ENCODE measurements at places on chromosomes 11 and 22.
A peak's percentile ranks its signal among the peaks of the same experiment; 100 is the strongest.

GRCh38 chr11:35214792-35215193 is 75.8 kb downstream of the CD44 start:
- DNase-seq = no peak

DNA sequence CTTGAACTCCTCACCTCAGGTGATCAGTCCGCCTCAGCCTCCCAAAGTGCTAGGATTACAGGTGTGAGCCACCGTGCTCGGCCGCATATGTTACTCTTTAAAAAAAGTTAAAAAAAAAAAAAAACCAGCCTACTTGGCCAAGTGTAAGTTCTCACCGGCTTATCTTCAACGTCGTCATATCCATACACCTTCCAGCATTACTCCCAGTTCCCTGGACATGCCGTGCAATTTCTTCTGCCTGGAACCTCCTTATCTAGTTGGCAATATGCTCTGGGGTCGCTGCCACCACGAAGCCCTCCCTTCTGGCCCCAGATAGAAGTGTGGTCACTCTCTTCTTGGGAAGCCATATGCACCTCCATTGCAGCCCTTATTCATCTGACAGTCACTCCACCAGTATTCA is 36.3 kb upstream of the CBX7 start:
- DNase-seq = no peak

GRCh38 chr11:120054016-120054752 is 83.7 kb downstream of the TRIM29 start:
- no peak for DNase-seq

DNA sequence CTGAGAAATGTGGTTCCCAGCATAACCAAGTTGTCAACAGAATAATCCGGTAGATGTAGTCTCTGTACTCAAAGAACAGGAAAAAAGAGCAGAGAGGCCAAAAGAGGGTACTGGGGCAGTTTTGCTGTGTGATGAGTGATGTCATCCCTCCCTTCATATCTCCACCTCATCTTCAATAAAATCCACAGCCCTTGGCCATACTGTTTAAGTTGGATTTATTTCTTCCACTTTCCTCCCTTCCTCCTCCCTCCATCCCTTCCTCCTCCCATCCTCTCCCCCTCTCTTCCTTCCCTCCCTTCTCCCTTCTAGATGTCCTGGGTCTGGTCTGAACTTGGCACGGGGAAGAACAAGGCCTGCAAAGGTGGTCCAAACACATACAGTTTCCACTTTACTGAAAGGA is 18.2 kb upstream of the GRK3 start:
- DNase-seq = no peak

GRCh38 chr11:94932503-94932902 is 40.9 kb downstream of the CWC15 start:
- no peak for DNase-seq

GRCh38 chr11:61785837-61786402 is 6.5 kb downstream of the TMEM258 start:
- DNase-seq = no peak

- DNase-seq = no peak
Measured at GRCh38 chr11:32092581-32093170, 1.8 kb downstream of the RCN1 start.

DNA sequence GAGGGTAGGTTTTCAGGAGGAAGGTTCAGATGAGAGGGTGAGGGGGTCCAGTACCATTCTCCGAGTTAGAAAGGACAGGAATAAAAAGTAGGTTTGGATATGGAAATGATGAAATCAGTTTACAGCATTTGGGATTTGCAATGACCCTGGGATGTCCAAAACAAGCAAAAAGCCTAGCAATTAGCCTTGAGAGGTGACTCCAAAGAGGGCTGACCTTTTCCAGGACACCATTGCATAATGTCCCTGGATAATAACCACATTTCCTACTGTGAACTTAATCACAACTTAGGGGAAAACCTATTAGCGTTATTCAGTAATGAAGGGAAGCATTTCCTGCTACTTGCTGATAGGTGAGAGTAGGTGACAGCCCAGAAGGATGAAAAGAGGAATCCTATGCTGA is 101.4 kb upstream of the ARHGAP42 start:
- no peak for DNase-seq

- DNase-seq = no peak
Measured at GRCh38 chr11:14422052-14422813, 63.2 kb upstream of the RRAS2 start.

DNA sequence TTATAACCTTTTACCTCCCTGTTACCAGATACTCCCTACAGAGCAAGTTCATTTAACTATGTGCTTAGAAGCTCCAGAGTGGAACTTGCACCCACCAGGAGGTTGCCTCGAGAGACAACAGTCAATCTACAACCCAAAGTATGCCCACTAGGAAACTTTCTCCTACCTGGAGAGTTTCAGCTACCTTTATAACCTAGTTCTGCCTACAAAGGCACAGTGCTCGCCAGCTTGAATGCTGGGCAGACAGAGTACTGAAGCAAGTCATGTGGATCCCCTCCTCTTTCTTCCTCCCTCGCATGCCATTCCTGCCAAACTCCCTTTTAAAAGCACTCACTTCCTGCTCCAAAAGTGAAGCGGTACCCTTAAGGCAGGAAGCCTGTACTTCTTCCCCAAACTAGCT is 258.9 kb downstream of the SWAP70 start:
- DNase-seq = no peak

GRCh38 chr11:69640260-69640994 is 529 bp upstream of the CCND1 start:
- DNase-seq = no peak

- peak; percentile 42 for DNase-seq
Measured at GRCh38 chr11:134409552-134410429, 2.3 kb downstream of the B3GAT1 start.

GRCh38 chr11:27204529-27204928 is 158.5 kb downstream of the CCDC34 start:
- DNase-seq = no peak

GRCh38 chr11:58776891-58777710 is 45.4 kb upstream of the GLYAT start:
- no peak for DNase-seq

- DNase-seq = no peak
Measured at GRCh38 chr22:17381192-17381913, 12.1 kb downstream of the CECR2 start.

DNA sequence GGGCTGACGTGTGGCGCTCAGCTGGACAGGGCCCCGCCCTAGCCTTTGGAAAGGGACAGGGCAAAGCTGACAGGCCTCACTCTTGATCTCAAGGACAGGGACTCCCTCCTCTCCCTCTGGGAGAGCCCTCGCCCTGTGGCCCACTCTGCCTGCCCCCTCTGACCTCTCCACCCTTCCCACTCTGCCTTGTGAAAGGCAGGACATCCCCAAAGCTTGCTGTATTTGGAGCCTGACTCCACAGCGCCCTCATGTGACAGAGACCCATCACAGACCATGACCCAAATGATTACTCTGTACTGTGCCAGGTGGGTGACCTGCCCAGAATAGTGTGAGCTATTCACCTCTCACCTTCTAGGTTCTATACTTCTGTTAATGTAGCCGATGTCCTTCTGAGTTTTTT is 18.8 kb downstream of the P2RY2 start:
- DNase-seq = no peak

DNA sequence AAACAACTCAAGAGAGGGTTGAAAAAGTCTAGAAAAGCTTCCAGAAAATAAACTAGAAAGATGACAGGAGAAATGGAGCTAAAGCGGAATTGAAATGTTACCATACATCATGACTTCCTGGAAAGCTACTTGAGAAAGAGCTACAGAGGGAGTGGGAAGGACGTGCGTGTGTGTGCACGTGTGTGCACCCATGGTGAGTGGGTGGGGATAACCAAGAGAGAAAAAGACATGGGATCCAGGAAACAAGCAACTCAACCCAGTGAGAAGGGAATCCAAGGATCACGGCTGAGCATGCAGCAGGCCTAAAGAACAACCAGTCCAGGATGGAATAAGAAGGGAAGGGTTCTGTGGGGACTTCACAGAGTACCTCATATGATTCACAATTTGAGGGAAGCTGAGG is 21.6 kb downstream of the APOL1 start:
- DNase-seq = no peak

- DNase-seq = no peak
Measured at GRCh38 chr22:42430528-42431125, 1.6 kb downstream of the NFAM1 start.

DNA sequence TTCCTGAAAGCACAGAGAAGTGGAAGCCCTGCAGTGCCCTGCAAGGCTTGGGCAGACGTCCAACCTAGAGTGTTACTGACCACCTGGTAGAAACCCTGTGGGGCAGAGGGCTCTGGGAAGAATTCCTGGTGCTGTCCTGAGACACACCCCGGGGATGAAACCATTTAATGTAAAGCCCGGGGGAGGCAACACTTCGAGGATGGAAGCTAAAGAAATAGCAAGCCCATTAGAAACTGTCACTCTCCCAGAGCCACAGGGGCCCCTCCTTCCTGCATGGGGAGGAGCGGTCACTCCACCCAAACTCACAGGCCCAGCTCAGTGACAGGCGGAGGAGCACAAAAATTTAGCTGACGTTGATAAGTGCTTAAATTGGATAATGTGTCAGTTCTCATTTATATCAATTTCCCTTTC is 57.6 kb downstream of the NRXN2 start:
- DNase-seq = no peak

GRCh38 chr11:95154514-95154913 is 64.9 kb downstream of the ENDOD1 start:
- DNase-seq = peak; percentile 13

- DNase-seq = no peak
Measured at GRCh38 chr11:129705341-129705740, 110.3 kb upstream of the TMEM45B start.

DNA sequence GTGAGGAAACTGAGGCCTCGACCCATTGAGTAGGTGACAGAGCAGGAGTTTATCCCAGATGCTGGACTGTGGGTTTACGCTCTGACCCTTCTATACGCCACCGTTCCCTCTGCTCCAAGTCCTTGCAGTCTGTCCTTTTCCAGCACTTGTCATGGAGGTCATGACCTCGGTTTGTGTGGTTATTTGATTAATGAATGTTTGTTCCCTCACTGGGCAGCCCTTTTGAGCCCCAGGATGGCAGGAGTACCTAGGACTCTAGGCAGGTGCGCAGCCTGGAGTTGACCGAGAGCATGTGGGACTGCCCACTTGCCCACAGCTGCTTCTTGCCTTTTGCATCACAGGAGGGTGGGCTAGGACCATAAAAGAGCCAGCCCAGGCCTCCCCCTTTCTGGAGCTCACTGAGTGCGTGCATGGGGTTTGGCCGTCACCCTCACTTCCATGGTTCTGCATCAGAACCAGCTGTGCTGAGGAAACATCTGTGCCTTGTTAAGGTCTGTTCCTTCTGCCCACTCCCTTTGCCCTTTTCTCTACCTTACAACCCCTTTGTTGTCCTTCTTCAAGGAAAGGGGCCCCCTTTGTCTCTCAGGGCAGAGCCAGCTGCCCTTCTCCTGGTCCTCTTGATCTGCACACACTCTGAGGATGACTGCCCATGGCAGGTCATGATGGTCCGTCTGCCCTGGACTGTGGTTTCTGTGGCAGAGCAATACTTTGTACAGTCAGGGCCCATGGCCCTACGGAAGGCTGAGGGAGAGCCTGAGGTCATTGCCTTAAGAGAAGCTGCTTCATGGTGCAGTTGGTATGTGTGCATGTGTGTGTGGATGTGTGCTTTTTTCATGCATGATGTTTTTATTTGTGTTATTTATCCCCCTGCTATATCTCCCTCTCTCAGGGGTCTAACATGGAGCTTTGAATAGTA is 38.2 kb downstream of the BMAL1 start:
- DNase-seq = no peak

DNA sequence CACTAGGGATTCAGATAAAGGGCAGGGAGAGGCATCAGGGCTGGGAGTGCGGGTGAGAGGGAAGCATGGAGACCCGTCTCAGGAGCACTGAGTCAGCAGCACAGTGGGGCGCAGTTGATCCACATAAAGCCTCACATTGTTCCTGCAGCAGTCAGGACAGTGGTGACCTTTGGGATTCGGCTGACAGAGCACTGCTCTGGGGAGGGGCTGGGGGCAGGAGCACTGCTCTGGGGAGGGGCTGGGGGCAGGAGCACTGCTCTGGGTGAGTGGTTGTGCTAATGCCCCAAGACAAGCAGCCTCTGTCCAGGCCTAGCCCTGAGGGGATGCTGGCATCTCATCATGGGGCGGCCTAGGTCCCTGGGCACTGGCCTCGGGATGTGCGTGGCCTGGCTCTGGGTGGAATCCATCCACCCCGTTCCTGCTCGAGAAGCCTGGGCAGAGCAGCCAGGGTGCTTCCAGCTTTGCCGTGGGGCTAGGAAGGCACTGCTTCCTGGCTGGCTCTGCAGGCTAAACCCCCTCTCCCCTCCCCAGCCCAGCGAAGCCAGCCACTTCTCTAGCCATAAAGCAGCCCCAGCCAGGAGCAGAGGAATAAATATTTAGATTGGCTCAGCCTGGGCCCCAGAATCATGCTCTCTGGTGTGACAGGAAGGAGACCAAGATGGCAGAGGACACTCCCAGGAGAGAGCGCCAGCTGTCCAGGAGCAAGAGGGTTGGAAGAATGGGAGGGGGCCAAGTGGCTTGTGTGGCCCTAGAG is 7.3 kb downstream of the OAF start:
- DNase-seq = peak; percentile 70

- no peak for DNase-seq
Measured at GRCh38 chr11:45067966-45068365, 78.5 kb upstream of the PRDM11 start.

GRCh38 chr11:60860943-60861342 is 5.2 kb upstream of the PTGDR2 start:
- no peak for DNase-seq

DNA sequence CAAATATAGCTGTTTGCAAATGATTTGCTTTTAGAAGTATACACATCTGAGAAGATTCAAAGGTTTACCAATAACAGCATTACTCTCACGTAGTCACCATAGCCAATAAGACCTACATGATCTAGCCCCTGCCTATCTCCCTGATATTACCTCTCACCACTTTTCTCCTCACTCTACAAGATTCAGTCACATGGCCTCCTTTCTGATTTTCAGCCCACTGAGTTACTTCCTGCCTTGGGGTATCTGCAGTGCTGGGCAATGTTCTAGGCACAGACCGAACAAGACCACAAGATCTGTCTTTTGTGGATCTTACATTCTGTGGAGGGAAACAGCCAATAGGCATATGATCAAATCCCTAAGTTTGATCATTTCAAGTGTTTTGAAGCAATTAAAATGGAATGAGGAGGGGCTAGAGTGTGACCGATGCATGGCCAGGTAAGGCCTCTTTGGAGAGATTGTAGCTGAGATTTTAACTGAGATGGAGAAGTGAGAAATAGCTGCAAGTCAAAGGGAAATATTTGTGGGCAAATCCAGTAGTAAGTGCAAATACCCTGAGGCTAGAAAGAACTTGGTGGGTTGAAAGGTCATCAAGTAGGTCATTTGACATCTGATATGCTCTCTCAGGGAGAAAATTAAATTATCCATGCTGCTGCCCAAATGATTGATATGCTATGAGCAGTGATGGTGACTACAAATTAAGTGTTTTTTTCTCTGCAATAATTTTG is 43.1 kb downstream of the ARL14EP start:
- DNase-seq = no peak

GRCh38 chr22:40212121-40212520 is 34.4 kb downstream of the TNRC6B start:
- no peak for DNase-seq

DNA sequence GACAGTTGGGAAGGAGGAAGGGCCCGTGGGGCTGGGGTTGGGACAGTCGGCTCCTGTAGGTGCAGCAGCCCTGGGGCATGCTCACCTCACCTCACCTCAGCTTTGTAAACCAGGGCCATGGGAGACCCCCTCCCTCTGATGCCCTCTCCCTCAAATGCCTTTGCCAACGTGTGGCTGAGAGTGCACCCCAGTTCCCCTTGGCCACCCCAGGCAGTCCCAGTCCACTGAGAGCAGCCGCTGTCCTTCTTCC is 4.2 kb upstream of the NEAT1 start:
- DNase-seq = no peak

GRCh38 chr11:12175694-12176241 is 65.4 kb downstream of the MICAL2 start:
- no peak for DNase-seq
